Putamen (tissue), 1 donor: ENCODE measurements at places on chromosomes 6 and 20.

GRCh38 chr20:4776079-4776630 lies 54.4 kb downstream of the PRND start:
- DNase-seq, result no peak

GRCh38 chr6:74091136-74091793 lies 395.3 kb downstream of the CD109 start:
- no peak for DNase-seq

DNA sequence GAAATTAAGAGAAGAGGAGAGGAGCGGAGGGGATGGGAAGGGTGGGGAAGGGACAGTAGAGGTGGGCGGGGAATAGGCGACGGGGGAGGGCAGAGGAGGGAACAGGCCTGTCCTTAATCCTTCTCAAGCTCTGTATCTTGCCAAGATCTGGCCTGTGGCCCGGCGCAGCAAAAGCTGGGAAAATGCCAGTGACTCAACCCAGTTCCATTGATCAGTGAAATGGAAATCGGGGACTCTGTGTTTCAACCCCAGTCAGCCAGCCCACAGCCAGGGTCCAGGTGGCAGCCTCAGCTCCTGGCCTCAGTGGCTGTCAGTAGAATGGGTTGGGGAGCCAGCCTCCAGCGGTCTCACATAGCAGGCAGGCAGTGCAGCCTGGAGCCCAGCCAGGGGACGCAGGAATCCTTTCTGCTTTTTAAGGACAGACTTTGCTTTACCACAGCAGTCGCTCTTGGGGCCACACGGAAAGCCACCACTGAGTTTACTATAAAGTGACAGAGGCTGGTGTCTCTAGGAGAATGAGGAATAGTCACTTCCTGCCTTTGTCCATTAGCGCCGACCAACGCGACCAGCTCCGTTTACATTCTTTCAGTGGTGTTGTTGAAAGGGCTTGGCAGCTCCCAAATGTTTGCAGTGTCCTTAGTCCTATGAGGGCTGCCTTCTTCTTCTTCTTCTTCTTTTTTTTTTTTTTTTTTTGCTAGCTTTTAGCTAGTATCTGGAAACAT lies 128.0 kb downstream of the RIN2 start:
- DNase-seq, result peak; percentile 58

DNA sequence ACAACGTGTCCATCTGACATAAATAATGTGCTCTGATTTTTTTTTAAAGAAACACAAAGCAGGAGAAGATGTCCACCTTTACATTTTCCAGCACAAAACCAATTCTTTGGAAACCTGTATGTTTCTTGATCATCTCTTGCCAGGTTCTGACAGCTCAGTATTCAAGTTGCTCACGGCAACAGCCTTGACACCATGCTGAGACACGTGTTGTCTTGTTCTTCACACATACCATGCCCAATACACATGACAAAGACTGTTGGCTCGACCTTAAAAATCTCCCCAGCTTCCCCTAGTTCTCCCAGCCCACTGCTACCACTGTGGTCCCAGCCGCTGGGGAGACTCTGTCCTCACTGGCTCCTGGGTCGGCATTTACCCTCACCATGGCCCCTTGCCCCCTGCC lies 518.9 kb downstream of the PREX1 start:
- DNase-seq, result no peak

DNA sequence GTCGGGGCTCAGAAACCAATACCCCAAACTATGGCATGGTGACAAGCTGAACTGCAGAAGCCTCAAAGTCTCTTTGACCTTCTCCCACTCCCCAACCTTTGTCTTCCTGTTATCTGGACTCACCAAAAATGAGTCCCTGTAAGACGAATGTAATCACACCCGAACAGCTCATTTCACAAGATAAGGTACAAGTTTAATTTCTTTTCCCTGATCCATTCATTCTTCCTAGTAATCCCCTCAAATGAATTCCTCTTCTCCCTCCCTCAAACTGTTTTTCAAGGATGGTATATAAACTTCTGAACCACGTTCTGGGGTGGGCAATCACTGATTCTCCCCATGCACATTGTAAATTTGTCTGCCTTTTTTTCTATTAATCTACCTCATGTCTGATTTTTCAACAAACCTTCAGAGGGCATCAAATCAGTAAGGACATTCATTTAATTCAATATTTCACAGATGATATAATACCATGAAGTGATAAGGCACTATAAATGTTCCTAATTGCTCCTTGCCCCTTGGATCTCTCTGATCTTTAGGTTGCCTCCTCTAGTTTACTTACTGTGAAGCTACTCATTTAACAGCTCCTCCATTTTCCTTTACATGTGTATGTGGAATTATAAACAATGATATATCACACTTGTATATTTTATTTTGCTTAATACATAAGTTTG lies 77.2 kb downstream of the OR2B2 start:
- no peak for DNase-seq

GRCh38 chr6:146968041-146968760 lies 236.0 kb upstream of the STXBP5 start:
- no peak for DNase-seq

DNA sequence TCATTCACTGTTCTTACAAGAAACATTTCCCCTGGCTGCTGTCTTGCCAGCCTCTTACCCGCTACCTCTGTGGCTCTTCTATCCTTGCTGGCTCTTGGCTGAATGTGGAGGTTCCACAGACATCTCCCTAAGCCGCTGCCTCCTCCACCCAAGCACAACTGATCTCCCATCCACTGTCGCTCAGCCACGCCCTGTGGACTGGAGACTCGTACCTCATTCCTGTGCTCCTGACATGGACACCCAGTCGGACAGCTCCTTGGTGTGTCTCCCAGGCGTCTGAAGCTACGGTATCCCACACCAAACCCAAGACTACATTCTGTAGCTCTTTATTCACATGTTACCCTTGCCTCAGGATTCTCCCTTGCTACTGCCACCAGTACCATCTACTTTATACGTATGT lies 19.3 kb downstream of the RAE1 start:
- no peak for DNase-seq

- no peak for DNase-seq
These were observed 9.3 kb downstream of the HLA-DOA start for GRCh38 chr6:33000055-33000454.

- DNase-seq, result no peak
These were observed 1195.9 kb upstream of the MAP3K7 start for GRCh38 chr6:91782802-91783201.

DNA sequence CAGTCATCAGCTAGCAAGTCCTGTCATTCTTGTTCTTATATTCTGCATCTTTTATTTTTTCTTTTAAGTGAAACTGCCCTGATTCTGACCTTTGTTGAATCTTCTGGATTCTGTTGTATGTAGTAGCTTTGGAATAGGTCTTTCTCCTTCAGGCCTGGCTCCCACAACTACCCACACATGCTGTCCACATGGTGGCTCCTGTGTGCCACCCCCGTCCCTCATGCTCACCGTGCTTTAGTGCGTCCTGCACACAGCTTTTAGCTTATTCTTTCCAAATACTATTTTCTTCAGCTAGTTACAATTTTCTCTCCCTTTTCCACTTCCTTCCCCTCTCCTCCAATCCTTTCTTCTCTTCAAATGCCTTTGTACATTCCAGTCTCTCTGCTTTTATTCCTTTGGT lies 61.8 kb downstream of the CTNNBL1 start:
- DNase-seq, result no peak

DNA sequence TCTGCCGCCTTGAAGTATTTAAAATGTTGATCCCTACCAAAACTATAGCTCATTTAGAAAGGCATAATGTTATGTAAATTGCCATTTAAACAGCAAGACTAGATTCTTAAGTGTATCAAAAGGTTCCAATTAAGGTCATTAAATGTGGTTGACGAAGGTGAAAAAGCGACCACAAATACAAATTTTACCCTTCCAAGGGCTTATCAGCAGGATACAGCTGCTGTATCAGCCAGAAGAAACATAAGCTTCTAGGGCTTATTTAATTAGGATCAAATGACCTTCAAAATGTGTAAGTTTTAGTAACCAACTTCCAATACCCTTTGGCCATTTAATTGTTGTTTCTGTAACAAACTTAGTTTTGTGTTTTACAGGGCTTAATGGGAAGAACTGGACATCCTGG lies 139.9 kb downstream of the COL9A1 start:
- no peak for DNase-seq

GRCh38 chr6:127279815-127280214 lies 13.2 kb downstream of the RNF146 start:
- DNase-seq, result no peak

GRCh38 chr20:15063081-15063480 lies 725.7 kb upstream of the FLRT3 start:
- no peak for DNase-seq

- no peak for DNase-seq
These were observed 163.9 kb downstream of the FAXC start for GRCh38 chr6:99185525-99185924.

DNA sequence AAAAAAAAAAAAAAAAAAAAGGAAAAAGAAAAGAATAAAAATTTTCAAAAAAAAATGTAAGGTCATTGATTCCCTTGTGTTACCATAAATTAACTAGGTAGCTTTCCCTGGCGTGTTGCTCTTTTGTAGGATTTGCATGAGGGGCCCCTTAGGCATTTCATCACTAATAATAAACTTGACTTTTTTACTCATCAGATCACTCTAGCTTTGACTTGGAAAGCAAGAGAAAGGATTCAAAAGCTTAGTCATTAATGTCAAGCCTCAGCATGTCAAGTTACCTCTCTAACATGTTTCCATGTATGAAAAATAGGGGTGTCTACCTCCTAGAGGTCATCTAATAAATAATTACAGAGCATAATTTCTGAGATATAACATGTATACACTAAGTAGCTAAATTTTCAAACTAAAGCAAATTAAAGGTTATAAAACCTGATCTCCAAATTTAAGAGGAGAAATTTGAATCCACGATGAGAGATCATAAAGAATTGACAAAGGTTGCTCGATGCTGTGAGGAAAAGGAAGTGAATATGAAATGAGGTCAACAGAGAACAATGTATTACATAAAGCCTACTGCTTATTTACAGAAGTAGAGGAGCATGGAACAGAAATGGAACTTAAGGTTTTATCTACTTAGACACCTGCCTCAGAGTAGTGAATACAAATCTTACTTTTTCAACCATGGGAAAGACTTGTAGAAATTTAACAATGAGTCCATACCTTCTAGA lies 86.8 kb downstream of the ARHGAP18 start:
- no peak for DNase-seq
